ENCODE measurements at places on chromosomes 16 and 17.

GRCh38 chr17:28371245-28372202 lies at the start of gene SARM1:
Gene SARM1, plus strand, starts transcription at chr17:28371694. Its CDS starts 339 bp downstream, at chr17:28372033.
- peak; percentile 60 for DNase-seq

DNA sequence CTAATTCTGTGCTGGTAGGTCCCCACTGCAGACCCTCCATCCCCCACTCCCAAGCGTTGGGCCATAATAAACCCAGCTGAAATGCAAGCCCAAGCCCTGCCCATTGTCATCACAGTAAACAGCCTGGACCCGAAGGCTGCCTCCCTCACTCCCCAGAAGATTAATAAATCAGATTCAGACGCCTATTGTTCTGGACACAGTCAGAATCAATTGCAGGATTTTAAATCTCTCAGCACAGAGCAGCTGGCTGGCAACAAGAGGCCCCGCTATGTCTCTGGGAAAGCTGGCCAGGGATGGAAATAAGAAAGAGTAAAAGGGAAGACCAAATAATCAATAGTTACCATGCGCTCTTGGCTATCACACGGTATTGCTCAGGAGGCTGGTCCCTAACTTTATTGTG lies 93.9 kb downstream of the C17orf67 start:
- DNase-seq = no peak

DNA sequence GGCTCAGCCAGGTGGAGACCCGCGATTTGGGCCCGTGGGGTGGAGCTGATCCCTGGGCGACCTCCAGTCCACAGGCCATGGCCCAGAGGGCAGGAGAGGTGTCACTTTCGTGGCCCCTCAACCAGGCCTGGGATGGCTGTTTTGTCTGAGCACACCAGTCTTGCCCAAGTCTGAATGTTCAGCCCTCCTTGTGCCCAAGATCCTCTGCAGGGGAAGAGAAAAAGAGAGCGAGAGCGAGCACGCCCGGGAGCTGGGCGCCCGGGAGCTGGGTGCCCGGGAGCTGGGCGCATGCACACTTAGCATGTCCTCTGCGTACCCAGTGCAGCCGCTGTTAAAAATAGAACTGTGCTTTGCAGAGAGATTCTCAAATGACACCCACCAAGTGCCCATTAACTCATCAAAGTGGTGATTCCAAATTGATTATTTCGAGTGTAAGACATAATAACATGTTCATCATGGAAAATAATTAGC lies 403.3 kb upstream of the TNRC6C start:
- DNase-seq = no peak

DNA sequence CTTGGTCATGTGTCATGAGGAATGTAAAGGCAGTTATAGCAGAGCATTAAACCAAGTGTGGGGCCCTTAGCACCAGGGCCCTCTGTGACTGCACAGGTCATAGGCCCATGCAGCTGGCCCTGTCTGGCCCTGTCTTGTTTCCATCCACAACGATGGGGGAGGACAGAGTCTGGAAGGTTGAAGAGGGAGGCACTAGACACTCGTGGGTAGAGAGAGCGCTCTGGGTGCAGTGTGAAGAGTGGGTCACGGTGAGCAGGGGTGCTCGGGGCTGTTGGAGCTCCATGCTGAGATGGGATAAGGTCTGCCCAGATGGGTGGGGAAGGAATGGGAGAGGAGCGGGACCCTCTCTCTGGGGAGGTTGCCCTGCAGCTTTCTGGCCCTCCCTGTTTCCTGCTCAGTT lies 12.8 kb upstream of the KSR1 start:
- no peak for DNase-seq

GRCh38 chr16:26510924-26511323 lies 555.8 kb upstream of the C16orf82 start:
- no peak for DNase-seq

DNA sequence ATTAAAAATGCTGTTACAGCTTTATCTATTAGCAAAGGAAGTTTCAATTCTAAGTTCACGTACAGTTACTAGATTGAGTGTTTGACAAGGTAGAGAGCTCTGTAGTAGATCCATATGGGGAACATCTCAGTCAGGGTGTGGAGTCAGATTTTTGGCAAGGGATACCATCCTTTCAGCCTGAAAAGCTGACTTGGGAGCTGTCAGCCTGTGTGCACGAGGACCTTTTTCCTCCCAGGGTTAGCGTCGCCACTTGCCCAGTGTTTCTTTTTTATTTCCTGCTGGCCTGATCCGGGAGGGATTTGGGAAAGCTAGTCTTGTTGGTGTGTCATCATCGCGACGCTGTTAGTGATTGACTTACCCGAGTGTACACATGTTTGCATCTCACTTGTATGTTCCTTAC lies 29.5 kb downstream of the WWOX start:
- no peak for DNase-seq

DNA sequence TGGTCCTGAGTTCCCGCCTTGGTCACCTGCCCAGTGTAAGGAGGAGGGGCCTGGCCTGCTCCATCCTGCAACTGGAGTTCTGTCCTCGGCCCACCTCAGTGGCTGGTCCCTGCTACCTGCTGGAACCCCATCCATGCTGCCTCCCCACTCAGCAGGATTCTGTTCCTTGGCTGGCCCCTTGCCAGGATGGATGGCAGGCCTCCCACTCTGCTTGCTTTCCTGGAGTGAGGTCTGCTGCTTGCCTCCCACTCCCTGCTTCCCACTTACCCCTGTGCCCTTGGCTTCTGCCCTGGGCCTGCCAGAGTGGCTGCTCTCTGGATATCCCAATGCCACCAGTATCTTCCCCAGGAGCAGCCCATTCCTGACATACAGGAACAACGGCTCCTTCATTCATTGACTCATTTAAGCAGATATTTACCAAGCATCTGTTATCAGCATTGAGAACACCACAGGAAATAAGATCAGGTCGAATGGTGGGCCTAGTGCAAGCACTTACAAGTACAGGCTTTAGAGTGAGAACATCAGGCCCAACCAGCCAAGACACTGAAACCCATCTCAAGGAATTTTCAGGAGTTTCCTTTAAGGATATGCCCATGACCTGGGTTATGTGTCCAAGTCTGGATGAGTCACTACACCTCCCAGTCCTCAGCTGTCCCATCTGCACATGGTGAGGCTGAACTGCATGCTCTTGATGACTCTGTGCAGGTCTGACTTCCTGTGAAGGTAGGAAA lies 17.0 kb upstream of the RPRML start:
- no peak for DNase-seq

DNA sequence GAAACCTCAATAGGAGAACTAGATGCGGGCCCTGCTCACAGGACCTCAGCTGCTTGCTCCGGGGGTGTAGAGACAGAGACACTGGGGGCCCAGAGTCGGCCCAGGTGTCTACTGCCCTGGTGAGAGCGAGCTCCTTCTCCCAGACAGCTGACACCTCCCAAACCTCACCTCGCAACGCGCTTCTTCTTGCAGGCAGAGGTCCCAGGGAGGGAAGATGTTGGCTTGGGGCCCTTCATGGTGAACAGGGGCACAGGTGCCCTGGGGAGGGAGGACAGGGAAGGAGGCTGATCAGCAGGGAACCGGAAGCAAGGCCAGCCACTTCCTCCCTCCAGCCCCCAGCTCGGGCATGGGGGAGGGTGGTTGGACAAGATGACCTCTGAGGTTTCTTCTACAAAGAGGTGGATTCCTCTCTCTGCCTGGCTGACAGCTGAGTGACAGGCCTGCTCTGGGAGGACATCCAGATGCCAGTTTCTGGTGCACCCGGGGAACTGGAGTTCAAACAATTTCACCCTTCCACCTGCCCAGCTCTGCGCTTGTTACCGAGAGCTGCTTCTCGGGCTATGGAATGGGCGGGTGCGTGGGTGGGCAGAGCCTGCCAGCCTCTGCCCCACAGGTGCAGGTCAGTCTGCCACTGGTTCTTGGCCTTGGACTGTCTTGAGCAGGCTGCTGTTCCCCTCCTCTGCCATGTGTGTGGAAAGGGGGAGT lies 11.7 kb upstream of the GFAP start:
- no peak for DNase-seq

- no peak for DNase-seq
Observed at GRCh38 chr17:65630502-65630901, 69.1 kb upstream of the AXIN2 start.

- DNase-seq = no peak
Observed at GRCh38 chr16:14392960-14393359, 237.1 kb downstream of the PARN start.
